ENCODE measurements at places on chromosomes 5 and 9.

GRCh38 chr5:157598350-157598936, 22.9 kb upstream of the ADAM19 start:
- no peaks in the 10 kb centered on the region for H3K36me3 ChIP-seq
- H3K27me3 ChIP-seq, result no peaks in the 10 kb centered on the region
- no peak overlapping the region for H3K27ac ChIP-seq
- H3K4me3 ChIP-seq, result no peak overlapping the region
- no peaks in the 10 kb centered on the region for H3K4me1 ChIP-seq

GRCh38 chr5:119269061-119269944, 86.5 kb upstream of the TNFAIP8 start:
- H3K4me3 ChIP-seq, result peak overlapping the region; percentile 75
- peak; percentile 45 for DNase-seq
- no peaks in the 10 kb centered on the region for H3K36me3 ChIP-seq

DNA sequence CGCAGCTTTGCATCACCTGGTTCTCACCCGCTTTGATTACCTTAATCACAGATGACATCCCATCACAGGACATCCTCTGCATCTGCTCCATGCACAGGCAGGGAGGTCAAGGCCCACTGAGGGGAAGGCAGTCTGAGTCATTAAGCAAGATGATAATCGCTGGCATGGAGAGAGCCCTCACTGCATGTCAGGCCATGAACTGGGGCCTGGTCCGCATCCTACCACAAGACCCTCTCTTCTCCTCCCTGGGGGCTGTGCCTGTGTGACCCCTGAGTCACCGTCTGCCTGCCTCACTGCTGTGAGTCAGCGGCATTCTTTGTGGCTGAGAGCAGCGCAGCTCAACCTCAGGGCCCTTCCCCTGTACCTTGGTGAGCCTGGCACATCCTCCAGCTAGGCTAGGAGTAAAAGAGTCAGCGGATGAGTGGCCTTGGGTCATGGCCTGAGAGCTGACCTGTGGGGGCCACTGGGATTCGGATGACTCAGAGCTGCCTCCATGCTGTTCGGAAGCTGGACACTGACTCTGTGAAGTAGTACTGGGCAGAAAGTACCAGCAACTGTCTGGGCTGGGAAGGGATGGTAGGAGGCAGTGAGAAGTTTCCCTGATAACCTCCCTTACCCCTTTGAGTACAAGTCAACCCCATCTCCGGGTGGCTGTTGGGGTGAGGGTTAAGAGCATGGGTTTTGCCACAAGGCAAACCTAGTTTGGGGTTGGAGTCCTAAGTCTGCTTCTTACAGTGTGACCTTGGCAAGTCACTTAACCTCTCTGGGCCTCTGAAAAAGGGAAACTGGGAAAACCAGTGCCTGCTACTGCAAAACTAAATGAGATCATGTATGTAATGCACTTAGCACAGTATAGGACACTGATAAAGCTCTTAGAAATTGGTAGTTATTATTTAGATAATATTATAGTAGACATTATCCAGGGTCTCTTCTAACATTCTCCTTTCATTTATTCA, 14.6 kb upstream of the ARSI start:
- H3K4me3 ChIP-seq, result no peak overlapping the region
- no peaks in the 10 kb centered on the region for H3K27me3 ChIP-seq
- peak overlapping the region; percentile 85 for H3K27ac ChIP-seq

- H3K4me3 ChIP-seq, result no peak overlapping the region
- H3K27ac ChIP-seq, result no peak overlapping the region
- peak; percentile 84 for DNase-seq
- no peaks in the 10 kb centered on the region for H3K36me3 ChIP-seq
- H3K27me3 ChIP-seq, result no peaks in the 10 kb centered on the region
Measured at GRCh38 chr9:114738581-114739316, 56.8 kb upstream of the TEX48 start.

DNA sequence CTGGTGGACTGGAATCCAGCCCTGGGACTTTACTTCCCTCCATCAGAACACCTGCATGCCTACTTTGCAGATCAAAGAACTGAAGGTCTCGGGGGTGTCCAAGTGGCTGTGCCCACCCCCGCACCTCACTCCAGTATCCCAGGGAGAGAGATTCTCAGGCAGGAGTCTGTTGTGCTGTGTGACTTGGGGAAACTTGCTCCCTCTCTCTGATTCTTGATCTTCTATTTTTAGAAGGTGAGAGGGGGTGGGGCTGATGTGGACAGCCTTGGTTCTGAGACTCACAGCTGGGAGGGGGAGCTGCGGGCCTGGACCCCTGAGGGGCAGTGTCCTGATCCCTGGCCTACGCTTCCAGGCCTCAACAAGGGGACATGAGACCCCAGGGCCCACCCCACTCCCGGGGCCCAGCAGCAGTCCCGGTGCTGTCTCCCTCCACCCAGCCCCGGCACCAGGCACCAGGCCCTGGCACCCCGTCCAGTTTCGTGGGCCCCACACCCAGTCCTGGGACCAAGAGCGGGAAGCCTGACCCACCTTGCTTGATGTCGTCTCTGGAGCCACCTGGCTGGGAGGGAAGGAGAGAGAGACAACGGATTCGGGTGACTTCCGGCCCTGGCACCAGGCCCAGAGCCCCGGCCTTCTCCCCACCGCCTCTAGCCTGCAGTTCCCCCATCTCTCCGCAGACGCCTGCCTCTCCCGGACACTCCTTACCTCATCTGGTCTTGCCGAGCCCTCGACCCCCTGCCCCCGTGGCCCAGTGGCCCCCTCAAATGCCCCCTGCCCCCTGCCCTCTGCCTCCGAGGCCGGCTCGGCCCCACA, 74.0 kb upstream of the SPTLC1 start:
- no peak overlapping the region for H3K4me3 ChIP-seq
- no peak overlapping the region for H3K27ac ChIP-seq
- H3K4me1 ChIP-seq, result peaks cover 5% of the 10 kb centered on the region

- no peaks in the 10 kb centered on the region for H3K36me3 ChIP-seq
- DNase-seq, result peak; percentile 74
- H3K4me1 ChIP-seq, result peaks cover 5% of the 10 kb centered on the region
Measured at GRCh38 chr5:152349683-152350526, 55.2 kb downstream of the NMUR2 start.

DNA sequence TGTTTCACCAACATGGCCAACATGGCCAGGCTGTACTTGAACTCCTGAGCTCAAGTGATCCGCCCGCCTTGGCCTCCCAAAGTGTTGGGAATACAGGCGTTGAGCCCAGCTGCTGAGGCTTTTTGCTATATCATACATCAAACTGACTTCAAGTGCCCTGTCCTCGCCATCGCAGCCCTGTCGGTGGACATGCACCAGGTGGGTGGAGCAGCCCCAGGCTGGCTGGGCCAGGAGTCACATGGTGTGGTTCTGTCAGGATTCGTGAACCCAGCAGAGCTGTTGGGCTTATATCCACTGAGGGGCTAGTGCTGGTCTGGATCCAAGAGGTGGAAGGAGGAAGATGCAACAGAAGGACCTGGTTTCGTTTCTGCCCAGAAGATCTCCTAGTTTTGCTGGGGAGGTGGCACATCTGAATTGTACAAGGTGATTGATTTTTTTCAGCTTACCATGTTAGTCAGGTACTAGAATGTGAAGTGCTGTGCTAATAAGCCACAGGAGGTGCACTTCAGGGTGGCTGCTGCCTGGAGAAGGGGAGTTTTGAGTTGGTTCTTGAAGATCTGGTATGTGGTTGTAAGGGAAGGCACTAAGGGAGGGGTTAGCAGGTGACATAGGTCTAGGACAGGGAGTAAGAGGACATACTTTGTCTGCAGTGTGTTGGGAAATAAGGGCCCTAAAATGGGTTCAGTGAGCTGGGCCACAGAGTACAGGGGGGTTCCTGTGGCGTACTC, 16.1 kb downstream of the PCBD2 start:
- no peak for DNase-seq
- H3K4me3 ChIP-seq, result no peak overlapping the region
- H3K4me1 ChIP-seq, result peaks cover 7% of the 10 kb centered on the region
- H3K27me3 ChIP-seq, result no peaks in the 10 kb centered on the region
- H3K27ac ChIP-seq, result no peak overlapping the region

GRCh38 chr5:39014561-39014960, 59.6 kb downstream of the RICTOR start:
- H3K36me3 ChIP-seq, result no peaks in the 10 kb centered on the region
- peak overlapping the region; percentile 45 for H3K27ac ChIP-seq
- H3K27me3 ChIP-seq, result no peaks in the 10 kb centered on the region
- H3K4me3 ChIP-seq, result no peak overlapping the region
- no peak for DNase-seq

GRCh38 chr5:116605310-116606070, 30.9 kb upstream of the SEMA6A start:
- no peaks in the 10 kb centered on the region for H3K4me1 ChIP-seq
- no peaks in the 10 kb centered on the region for H3K27me3 ChIP-seq
- H3K4me3 ChIP-seq, result no peak overlapping the region
- H3K27ac ChIP-seq, result no peak overlapping the region

GRCh38 chr5:172571413-172571812, 69.7 kb upstream of the NEURL1B start:
- no peaks in the 10 kb centered on the region for H3K36me3 ChIP-seq
- DNase-seq, result no peak
- H3K4me1 ChIP-seq, result no peaks in the 10 kb centered on the region

GRCh38 chr5:172377856-172378255, 76.5 kb downstream of the SH3PXD2B start:
- no peaks in the 10 kb centered on the region for H3K36me3 ChIP-seq
- H3K27ac ChIP-seq, result no peak overlapping the region
- H3K4me1 ChIP-seq, result peaks cover 4% of the 10 kb centered on the region
- no peak overlapping the region for H3K4me3 ChIP-seq
- DNase-seq, result no peak

DNA sequence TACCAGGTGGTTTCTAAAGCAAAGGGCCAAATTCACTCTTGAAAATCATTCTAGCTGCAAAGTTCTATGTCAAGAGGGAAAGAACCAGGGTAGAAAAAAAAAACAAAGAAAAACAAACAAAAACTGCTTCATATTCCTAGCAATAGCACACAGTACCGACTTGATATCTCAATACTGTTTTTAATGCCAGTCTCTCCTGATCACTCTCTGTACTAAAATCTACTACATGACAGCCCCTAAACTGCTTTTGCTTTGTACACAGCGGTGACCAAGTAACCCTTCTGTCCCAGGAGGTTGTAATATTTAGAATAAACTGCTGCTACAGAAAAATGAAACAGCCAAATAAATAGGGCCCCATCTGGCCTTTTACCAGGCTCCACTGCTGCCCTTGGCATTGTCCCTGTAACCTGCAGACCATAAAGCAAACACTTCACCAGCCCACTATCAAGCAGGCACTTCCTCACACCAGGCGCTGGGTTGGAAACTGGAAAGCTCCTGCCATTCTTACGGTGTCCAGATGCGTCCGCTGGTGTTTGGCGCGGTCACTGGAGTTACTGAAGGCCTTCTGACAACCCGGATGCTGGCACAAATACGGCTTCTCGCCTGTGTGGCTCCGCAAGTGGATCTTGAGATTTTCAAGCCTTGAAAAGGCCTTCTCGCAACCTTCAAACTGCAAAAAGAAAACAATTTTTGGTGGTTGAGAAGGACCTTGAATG, 363.2 kb downstream of the GLIS3 start:
- H3K4me3 ChIP-seq, result no peak overlapping the region
- no peaks in the 10 kb centered on the region for H3K36me3 ChIP-seq
- no peak overlapping the region for H3K27ac ChIP-seq

GRCh38 chr5:82975812-82976211, 101.4 kb downstream of the TMEM167A start:
- H3K4me1 ChIP-seq, result no peaks in the 10 kb centered on the region
- H3K4me3 ChIP-seq, result no peak overlapping the region
- no peaks in the 10 kb centered on the region for H3K36me3 ChIP-seq
- no peaks in the 10 kb centered on the region for H3K27me3 ChIP-seq
- no peak overlapping the region for H3K27ac ChIP-seq
- DNase-seq, result no peak

GRCh38 chr5:111075520-111075919, 4.0 kb downstream of the TSLP start:
- no peak overlapping the region for H3K4me3 ChIP-seq
- H3K36me3 ChIP-seq, result no peaks in the 10 kb centered on the region
- H3K4me1 ChIP-seq, result peaks cover 4% of the 10 kb centered on the region
- no peak overlapping the region for H3K27ac ChIP-seq

DNA sequence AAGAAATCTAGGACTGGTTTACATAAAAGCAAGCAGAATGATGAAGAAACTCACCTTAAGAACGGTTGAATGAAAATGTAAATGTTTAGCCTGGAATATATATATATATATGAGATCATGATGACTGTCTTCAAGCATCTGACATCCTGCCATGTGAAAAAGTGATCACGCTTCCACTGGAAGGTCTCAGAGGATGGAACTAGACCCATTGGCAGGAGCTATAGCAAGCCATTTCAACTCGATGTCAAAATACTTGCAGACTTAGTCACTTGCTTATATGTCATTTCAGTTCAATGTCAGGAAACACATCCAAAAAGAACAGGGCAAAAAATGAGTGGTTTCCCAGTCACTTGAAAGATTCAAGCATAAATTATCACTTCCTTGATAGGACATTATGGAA, 22.2 kb upstream of the TMEM161B start:
- H3K27ac ChIP-seq, result no peak overlapping the region
- H3K36me3 ChIP-seq, result no peaks in the 10 kb centered on the region
- no peak overlapping the region for H3K4me3 ChIP-seq
- H3K27me3 ChIP-seq, result no peaks in the 10 kb centered on the region
- DNase-seq, result no peak
- no peaks in the 10 kb centered on the region for H3K4me1 ChIP-seq

DNA sequence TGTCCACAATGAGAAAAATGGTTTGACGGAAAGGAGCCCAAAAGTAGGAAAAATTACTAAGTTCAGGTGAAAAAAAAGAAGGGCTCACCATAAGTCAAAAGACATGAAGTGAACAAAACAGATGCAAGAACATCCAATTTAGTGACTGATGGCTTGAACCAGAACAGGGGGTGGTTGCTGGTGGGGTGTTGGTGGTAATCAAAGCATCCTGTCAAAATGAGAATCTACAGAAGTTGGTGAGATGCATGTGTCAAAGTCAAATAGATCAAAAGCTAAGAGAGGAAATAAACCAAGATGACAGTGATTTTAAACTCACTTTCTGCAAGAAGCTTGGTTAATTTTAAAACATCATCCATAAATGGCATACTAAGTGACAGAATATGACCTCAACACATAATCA, 117.4 kb downstream of the MLLT3 start:
- no peak for DNase-seq
- H3K4me1 ChIP-seq, result peaks cover 3% of the 10 kb centered on the region
- no peaks in the 10 kb centered on the region for H3K36me3 ChIP-seq
- H3K27ac ChIP-seq, result no peak overlapping the region

- peak; percentile 54 for DNase-seq
- H3K4me1 ChIP-seq, result peaks cover 11% of the 10 kb centered on the region
- no peak overlapping the region for H3K27ac ChIP-seq
- H3K36me3 ChIP-seq, result no peaks in the 10 kb centered on the region
- H3K4me3 ChIP-seq, result no peak overlapping the region
- no peaks in the 10 kb centered on the region for H3K27me3 ChIP-seq
Measured at GRCh38 chr9:84371737-84372136, 31.2 kb upstream of the SLC28A3 start.

DNA sequence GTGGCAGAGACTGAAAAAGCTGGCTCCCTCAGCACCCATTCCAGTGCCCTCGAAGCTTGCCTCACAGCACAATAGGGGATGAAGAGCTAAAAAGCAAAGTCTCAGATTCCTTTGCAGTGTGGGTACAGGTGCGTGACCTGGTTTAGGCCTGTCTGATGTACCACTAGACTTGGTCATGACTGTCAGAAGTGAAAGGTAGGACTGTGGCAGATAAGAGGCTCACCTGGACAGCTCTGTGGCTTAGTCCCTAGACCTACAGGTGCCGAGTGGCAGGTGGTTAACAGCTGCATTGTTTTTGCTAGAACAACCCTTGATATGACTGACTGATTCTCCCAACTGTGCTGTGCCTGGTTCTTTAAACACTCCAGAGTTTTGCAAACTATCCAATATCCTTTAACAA, 14.7 kb upstream of the SFXN1 start:
- H3K36me3 ChIP-seq, result no peaks in the 10 kb centered on the region
- H3K4me1 ChIP-seq, result no peaks in the 10 kb centered on the region
- H3K27me3 ChIP-seq, result no peaks in the 10 kb centered on the region
- DNase-seq, result no peak

- H3K4me3 ChIP-seq, result no peak overlapping the region
- no peaks in the 10 kb centered on the region for H3K36me3 ChIP-seq
- H3K27me3 ChIP-seq, result no peaks in the 10 kb centered on the region
- H3K27ac ChIP-seq, result no peak overlapping the region
Measured at GRCh38 chr5:128775558-128775957, 189.7 kb upstream of the SLC27A6 start.

Data from hepatocyte (in vitro differentiated cells).